ENCODE measurements at places on chromosomes 16 and 17.

DNA sequence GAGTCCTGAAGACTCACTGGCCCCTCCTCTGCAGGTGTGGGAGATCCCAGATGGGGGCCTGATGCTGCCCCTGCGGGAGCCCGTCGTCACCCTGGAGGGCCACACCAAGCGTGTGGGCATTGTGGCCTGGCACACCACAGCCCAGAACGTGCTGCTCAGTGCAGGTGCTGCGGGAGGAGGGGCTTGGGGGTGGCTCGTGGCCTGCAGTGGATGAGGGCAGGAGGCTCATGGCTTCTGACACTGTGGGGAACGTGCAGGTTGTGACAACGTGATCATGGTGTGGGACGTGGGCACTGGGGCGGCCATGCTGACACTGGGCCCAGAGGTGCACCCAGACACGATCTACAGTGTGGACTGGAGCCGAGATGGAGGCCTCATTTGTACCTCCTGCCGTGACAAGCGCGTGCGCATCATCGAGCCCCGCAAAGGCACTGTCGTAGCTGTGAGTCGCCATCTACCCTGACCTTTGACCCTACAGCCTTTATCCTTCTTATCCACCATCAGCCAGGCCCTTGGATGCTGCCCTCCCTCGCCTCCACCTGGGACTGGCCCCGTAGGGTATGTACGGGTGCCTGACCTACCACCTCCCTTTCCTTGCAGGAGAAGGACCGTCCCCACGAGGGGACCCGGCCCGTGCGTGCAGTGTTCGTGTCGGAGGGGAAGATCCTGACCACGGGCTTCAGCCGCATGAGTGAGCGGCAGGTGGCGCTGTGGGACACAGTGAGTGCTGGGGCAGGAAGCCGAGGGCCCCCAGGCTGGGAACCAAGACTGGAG, 3.6 kb downstream of the CORO1A start:
- peak; percentile 87 for DNase-seq

GRCh38 chr16:67922221-67922620, 9.4 kb downstream of the CTRL start:
- DNase-seq = no peak

GRCh38 chr17:20920095-20920814, 122.6 kb downstream of the USP22 start:
- DNase-seq = no peak

DNA sequence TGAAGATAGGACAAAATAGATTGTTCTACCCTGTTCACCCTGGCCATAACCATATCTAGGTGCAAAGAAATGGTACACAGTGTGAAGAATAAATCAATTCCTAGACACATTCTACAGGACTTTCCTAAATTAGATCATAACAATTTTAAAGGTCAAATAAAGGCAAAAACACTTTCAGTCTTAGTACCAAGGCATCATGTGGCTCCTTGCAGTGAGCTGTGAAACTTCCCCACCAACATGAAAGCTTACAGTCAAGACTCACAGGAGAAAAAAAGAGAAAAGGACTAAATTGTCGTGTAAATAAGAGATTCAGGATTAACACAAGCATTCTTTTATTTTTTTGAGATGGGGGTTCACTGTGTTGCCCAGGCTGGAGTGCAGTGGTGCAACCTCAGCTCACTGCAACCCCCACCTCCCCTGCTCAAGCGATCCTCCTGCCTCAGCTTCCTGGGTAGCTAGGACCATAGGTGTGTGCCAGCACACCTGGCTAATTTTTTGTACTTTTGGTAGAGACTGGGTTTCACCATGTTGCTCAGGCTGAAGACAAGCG, 14.2 kb downstream of the NSMCE1 start:
- no peak for DNase-seq

DNA sequence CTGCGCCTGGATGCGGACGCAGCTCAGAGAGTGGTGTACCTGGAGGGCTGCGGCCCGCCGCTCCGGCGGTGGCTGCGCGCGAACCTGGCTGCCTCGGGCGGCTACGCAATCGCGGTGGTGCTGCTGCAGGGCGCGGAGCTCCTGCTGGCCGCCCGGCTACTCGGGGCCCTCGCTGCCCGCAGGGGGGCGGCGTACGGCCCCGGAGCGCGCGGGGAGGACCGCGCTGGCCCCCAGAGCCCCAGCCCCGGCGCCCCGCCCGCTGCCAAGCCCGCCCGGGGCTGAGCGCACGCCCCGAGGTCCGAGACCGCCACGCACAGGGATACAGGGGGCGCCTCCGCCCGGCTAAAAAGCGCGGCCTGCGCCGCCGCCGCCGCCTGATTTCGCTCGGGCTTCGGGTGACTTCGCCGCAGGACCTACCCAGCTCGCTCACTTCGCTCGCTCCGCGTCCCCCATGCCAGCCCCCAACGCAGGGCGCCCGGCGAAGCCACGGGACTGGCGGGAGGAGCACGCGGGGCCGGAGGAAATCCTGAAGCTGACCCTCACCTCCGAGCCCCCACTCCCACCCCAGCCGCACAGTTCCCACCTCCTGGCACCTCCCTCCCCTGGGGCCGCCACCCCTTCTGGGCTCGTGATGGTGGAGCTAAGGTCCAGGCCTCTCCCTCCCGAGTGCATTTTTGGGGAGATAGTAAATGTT, 8.2 kb downstream of the PDE6G start:
- no peak for DNase-seq

GRCh38 chr16:77820340-77820739, 32.0 kb downstream of the VAT1L start:
- DNase-seq = no peak

- no peak for DNase-seq
Measured at GRCh38 chr17:29041571-29041970, 1.4 kb upstream of the PIPOX start.

- DNase-seq = no peak
Measured at GRCh38 chr17:71413935-71414334, 706.9 kb upstream of the SOX9 start.

DNA sequence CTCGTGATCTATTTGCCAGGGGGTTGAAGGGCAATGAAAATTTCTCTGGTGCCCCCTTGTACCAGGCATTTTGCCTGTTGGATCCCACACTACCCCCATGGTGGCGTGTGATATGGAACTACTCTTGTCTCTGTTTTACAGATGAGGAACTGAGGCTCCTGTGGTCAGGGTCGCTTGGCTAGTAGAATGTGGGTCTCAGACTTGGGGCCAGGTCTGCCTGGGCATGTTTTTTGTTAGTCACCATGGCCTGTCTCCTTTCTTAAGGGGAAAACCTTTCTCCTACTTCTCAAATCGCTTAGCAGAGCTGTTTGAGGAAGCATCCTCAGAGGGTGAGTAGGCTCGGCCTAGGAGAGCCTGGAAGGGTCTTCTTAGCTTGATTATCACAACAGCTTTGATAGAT, 51.2 kb downstream of the CLEC16A start:
- no peak for DNase-seq

DNA sequence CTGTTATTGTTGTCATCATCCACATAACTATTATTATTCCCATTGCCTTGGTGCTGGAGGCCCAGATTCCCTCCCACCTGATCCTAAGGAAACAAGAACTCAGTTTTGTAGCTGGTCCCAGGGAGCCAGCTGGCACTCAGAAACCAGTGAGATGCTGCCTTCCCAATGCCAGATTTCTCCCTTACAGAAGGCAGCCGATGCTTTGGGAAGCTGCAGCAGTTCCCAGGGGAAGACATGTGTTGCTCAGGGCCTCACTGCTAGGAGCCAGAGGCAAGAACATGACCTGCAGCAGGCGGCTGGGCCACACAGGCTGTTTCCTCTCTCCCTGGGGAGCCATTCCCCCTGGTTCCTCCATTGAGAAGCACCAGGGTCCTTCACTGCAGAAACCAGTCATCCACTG, 59.9 kb upstream of the GRIN2A start:
- DNase-seq = no peak

All from HEK293T (cell line).